ENCODE measurements at places on chromosomes 11 and 22.

DNA sequence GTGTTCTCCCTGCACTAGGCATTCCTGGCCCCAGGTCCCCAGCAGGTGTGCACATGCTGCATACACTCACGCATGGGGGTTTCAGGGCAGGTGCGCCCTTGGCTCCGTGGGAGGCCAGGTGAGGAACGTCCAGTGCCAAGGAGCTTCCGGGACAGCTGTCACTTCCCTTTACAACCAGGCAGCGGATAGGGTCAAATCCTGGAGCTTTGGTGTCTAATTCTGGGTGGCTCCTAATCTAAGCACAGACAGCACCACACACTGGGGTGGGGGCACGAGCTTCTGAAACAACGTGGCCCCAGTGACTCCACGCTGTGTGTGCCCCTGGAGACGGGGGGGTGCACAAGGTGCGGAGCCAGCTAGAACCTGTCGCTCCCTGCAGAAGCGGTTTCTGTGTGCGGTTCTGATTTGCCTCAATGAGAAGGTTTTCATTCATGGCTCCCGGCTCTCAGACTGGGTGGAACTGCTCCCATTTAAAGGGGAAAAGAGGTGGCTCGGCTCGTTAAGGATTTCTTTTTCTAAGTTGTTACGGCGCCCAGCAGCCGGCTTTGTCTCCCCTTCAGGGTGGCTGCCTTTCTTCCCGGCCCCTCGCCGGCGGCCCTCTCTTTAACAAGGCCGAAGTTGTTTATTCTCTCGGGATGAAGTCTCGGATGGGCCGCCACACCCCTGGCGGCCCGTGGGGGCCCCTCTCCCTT is 5.0 kb downstream of the CCND1 start:
- DNase-seq = peak; percentile 44

DNA sequence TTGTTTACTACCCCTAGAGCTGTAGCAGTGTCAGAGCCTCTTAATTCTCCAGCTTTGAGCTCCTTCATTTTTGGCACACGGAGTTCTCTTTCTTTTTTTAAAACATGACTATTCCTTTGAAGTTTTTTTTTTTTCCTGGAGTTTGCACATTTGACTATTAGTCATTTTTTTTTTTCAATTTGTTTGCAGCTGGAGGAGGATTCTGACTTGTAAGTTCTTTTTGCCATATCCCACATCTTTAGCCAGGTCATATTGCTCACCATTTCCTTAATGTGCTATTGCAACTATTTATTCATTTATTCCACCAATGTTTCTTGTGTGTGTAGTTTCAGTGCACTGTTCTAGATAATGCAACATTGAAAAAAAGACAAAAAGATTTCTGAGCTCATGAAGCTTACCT is 166.3 kb upstream of the ARHGAP20 start:
- DNase-seq = no peak

DNA sequence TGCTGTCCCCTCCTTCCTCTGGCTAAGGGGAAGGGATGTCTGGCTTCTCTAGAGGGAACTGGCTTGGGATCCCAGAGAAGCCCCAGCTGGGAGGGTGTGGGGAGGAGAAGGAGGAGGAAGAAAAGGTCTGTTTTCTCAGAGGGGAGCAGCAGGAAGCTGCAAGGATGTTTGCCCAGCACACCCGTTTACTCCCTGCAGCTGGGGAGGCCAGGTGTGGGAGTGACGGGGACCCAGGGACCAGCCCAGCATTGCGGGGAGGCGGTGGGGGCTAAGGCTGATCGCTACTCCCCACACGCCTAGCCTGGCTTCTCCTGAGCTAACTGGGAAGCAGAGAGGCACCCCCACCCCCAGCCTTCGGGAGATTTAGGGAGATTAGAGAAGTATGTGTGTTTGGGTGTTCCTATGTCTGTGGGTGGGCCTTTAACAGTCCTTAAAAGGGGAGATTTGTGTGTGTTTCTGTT is 3.9 kb downstream of the CREB3L1 start:
- DNase-seq = no peak

- DNase-seq = no peak
Observed at GRCh38 chr11:114472661-114473060, 33.4 kb downstream of the REXO2 start.

DNA sequence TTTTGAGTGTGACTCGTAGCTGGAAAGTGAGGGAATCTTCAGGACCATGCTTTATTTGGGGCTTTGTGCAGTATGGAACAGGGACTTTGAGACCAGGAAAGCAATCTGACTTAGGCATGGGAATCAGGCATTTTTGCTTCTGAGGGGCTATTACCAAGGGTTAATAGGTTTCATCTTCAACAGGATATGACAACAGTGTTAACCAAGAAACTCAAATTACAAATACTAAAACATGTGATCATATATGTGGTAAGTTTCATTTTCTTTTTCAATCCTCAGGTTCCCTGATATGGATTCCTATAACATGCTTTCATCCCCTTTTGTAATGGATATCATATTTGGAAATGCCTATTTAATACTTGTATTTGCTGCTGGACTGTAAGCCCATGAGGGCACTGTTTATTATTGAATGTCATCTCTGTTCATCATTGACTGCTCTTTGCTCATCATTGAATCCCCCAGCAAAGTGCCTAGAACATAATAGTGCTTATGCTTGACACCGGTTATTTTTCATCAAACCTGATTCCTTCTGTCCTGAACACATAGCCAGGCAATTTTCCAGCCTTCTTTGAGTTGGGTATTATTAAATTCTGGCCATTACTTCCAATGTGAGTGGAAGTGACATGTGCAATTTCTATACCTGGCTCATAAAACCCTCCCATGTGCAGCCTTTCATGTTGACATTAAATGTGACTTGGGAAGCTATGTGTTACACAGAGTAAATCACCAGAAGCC is 11.0 kb downstream of the OR51E1 start:
- no peak for DNase-seq

Data from cardiac septum (tissue), 1 donor.